ENCODE measurements at places on chromosomes 6 and 20.

DNA sequence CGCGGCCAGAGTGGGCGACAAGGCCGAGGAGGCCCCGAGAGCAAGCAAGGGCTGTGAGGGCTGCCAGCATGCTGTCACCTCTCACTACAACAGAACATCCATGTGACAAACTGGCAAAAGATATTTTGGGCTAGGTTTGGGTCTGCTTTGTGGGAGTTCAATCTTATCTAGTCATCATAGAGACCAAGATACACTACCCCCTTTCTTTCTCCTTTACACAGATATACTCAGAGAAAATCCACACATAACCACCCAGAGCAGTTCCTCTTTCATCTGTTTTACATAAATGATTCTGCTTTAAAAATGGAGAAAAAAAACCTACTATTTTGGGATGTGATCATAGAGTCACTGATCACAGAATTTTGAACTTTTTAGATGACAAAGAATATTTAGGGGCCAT is 16.8 kb downstream of the SOX4 start:
- no peak for DNase-seq

DNA sequence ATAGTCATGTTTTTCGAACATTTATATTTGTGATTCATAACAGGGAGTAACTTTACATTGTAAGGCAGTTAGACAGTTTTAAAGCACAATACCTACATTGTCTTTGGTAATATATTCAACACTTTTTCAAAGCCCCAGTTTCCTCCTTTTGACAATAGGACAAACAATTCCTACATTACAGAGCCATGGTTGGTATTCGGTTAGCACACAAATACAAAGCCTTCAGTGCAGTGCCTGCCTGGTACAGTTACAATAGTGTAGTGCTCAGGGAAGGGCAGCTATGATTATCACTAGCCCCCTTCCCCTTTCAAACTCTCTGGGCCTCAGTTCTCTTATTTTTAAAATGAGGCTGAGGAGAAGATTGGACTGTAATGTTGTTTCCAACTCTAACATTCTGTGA is 207.8 kb downstream of the TPBG start:
- no peak for DNase-seq

DNA sequence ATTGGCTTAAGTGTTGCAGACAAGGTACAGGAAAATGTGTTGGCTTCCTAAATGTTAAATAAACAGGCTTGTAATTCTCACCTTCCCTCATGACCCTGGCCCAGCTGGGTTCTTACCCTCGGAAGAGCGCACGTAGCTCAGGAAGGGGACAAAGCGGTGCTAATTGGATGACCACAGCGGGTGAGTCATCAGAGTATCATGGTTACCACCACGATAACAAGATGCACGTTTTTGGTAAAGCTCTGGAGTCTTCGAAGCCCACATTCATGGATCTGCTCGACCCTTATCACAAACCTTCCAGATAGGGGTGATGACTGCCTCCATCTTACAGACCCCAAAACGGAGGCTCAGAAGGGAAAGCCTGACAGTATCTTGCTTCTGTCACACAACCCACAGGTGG is 32.8 kb downstream of the APCDD1L start:
- DNase-seq: no peak

- no peak for DNase-seq
Observed at GRCh38 chr20:23116311-23117089, 30.4 kb upstream of the CD93 start.

GRCh38 chr6:13355043-13355945 is 27.0 kb upstream of the TBC1D7 start:
- no peak for DNase-seq

Data from T-helper 22 cell (primary cell).